ENCODE measurements at places on chromosomes 6 and 20. TPM values are rescaled to one million over a fixed set of nuclear protein-coding genes. Genes with fewer than 3 reads are reported as not detected.

DNA sequence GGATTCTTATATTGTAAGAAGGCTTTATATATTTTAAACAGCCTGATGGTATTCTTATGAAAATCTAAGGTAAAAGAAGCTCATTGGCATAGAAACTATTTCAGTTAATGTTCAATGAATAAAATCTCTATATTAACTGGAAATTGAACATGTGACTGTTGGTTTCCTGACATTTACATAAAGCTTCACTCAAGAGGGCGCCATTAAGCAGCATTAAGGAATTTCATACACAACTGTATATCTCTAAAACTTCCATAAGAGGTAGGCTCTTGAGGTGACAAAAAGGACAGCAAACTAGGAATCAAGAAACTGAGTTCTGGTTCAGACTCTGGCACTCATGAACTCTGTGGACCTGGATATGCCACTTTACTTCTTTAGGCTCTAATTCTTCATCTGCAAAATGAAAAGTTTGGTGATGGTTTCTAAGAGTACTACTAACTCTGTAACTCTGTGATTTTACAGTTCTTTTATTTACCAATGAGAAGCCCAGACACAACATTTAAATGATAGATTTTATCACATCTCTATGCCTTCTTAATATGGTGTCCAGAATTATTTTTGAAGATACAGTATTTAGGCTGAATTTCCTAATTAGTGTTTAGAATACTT, 147.5 kb downstream of the FLRT3 start:
- DNase-seq: no peak
- H3K36me3 ChIP-seq: no peaks in the 10 kb centered on the region
- no peaks in the 10 kb centered on the region for H3K27me3 ChIP-seq

GRCh38 chr20:5465604-5465927, 148.8 kb upstream of the PROKR2 start:
- H3K36me3 ChIP-seq: no peaks in the 10 kb centered on the region
- H3K27me3 ChIP-seq: peaks cover 6% of the 10 kb centered on the region
- no peaks in the 10 kb centered on the region for H3K4me1 ChIP-seq
- no peak overlapping the region for H3K4me3 ChIP-seq
- DNase-seq: no peak
- no peak overlapping the region for H3K27ac ChIP-seq

DNA sequence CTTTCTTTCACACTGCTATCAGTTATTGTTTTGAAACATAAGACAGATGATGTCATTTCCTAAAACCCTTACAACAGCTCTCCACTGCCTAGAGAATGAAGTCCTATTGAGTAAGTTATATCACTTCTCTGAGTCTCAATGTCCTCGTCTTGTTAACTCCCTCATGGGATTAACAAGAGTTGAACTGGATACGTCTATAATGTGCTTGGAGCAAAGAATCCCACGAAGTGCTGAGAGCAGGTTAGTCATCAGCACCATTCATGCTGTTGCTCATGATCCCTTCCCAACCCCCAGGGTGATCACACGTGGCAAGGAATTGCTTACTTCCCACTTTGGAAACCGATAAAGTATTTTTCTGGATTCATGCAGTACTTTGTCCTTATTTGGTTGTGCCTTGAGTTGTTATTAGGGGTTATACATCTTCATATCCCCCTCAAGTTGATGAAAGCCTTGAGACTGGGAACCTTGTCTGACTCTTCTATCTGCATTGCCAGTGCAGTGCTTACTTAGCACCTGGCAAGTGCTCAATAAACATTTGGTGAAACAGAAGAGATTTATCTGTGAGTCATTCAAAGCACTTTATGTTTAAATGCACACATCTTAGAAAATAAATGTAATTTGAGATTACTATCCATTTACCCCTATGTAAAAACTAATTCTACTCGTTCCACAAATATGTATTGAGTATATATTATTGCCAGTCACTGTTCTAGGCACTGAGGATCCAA, 487.5 kb downstream of the EPM2A start:
- peaks cover 14% of the 10 kb centered on the region for H3K4me1 ChIP-seq
- no peak for DNase-seq
- no peaks in the 10 kb centered on the region for H3K36me3 ChIP-seq
- H3K27ac ChIP-seq: no peak overlapping the region

GRCh38 chr20:38827770-38828281, 22.3 kb downstream of the PPP1R16B start:
- DNase-seq: no peak
- no peak overlapping the region for H3K27ac ChIP-seq
- H3K27me3 ChIP-seq: peaks cover 20% of the 10 kb centered on the region
- peaks cover 5% of the 10 kb centered on the region for H3K4me1 ChIP-seq
- no peaks in the 10 kb centered on the region for H3K36me3 ChIP-seq

DNA sequence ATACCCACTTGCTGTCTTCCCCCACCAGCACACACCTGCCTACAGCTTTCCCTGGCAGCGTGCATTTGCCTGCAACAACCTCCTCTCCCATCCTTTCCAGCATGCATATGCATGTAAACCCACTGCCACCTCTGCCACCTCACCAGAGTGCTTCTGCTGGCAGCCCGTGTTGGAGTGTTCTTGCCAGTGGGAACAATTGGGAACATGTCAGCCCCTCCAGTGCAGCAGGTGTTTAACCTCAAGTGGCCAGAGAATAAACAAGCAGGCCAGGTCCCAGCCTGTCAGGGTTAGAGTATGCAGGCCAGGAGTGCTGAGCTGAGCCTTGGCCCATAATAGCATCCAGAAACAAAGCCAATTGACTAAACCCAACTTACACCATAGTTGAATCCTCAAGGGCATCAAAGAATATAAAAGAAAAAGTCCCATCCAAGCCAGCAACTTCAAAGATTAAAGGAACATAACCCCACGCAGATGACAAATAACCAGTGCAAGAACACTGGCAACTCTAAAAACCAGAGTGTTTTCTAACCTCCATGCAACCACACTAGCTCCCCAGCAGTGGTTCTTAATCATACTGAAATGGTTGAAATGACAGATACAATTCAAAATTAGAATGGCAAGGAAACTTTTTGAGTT, 1212.1 kb upstream of the CITED2 start:
- no peaks in the 10 kb centered on the region for H3K27me3 ChIP-seq
- DNase-seq: no peak
- H3K27ac ChIP-seq: no peak overlapping the region
- peaks cover 8% of the 10 kb centered on the region for H3K36me3 ChIP-seq

GRCh38 chr6:96948631-96949030, 24.1 kb downstream of the KLHL32 start:
- H3K4me1 ChIP-seq: no peaks in the 10 kb centered on the region
- no peak overlapping the region for H3K27ac ChIP-seq
- peaks cover 21% of the 10 kb centered on the region for H3K27me3 ChIP-seq
- H3K36me3 ChIP-seq: no peaks in the 10 kb centered on the region
- DNase-seq: no peak

DNA sequence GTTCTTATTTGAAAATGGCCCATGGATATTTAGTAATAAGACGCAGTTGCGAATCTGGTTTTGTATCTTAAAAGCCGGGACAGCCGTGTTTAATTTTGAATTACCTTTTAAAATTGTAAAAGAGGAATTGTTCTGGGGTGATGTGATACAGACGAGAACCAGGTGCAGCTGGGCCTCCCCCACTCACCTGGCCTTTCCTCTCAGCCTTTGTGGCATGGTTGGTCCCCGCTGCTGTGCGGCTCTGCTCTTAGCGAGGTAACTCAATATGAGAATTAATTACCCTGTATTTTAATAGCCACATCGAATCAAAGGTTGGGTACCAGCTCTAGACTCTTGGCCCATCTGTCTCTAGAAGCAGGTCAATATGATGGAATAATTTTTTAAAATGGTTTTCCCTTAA, 56.5 kb upstream of the DACT2 start:
- DNase-seq: no peak
- no peaks in the 10 kb centered on the region for H3K36me3 ChIP-seq
- H3K4me3 ChIP-seq: no peak overlapping the region
- peaks cover 12% of the 10 kb centered on the region for H3K27me3 ChIP-seq
- H3K27ac ChIP-seq: no peak overlapping the region

GRCh38 chr6:40953486-40953885, 85.5 kb downstream of the UNC5CL start:
- no peak overlapping the region for H3K27ac ChIP-seq
- no peak overlapping the region for H3K4me3 ChIP-seq
- H3K36me3 ChIP-seq: no peaks in the 10 kb centered on the region
- H3K27me3 ChIP-seq: no peaks in the 10 kb centered on the region
- no peak for DNase-seq

DNA sequence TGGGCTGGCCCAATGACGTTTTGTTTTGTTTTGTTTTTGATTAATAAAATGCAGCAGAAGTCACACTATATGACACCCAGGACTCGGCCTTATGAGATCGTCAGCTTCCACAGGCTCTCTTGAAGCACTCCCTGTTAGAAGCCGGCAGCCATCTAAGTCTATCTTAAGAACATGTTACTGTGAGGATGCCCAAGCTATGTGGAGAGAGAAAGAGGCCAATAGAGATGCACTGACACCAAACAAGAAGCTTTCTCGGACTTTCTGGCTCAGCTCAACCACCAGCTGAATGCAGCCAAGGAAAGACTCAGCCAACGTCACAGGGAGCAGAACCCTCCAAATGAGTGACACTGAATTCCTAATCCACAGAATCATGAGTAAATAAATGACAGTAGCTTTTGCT, 14.0 kb downstream of the SGK1 start:
- H3K4me1 ChIP-seq: peaks cover 6% of the 10 kb centered on the region
- no peak for DNase-seq
- peaks cover 2% of the 10 kb centered on the region for H3K36me3 ChIP-seq
- no peaks in the 10 kb centered on the region for H3K27me3 ChIP-seq

DNA sequence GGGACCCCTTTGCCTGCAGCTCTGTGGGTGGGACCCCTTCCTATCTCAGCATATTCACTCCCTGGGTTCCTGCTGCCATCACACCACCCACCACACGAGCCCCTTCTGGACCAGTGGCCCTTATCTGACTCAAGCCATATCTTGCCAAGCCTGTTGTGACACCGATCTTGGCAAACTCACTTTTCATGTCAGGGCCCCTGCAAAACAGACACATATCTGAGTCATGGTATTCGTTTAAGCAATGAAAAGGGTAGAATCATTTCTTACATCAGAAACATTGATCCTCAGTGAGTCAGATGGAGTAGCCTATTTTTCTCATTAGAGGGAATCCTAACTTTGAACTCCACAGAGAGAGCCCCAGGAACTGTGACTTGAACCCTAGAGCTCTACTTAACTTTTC, 10.6 kb downstream of the RAET1E start:
- H3K27ac ChIP-seq: no peak overlapping the region
- no peak overlapping the region for H3K4me3 ChIP-seq
- H3K27me3 ChIP-seq: no peaks in the 10 kb centered on the region
- H3K36me3 ChIP-seq: no peaks in the 10 kb centered on the region

DNA sequence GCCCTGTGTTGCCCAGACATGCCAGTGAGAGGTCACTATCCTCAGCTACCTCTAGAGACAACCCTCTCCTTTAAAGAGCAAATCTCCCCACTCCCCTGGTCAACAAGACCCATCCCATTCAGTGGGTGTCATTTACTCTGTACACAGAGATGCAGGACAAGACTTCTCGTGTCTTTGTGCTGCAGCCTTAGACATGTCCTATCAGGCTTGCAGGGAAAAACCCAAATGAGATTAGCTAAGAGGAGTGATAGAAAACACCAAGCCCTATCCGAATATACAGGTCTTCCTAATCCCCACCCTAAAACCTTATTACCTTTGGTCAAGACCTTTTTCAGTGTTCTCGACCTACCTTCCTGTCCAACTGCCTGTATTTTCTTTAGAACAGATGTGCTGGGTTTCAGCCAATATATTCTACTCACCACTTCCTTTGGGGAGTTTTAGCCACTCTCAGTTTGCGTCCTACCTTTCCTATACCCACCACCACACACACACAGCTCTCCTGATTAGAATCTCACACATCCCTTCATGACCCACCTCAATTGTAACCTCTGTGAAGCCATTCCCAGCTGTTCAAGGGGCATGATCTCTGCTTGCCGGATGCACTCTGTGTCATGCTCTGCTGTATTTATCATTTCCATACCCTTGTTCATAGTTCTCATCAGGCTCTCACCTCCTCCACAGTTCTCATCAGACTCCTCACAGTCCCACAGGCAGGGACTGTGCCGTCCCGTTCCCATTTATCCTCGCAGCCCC, 39.7 kb downstream of the TRAM2 start:
- H3K36me3 ChIP-seq: peaks cover 16% of the 10 kb centered on the region
- H3K27me3 ChIP-seq: no peaks in the 10 kb centered on the region
- H3K4me1 ChIP-seq: peaks cover 83% of the 10 kb centered on the region
- DNase-seq: no peak
- H3K4me3 ChIP-seq: no peak overlapping the region

DNA sequence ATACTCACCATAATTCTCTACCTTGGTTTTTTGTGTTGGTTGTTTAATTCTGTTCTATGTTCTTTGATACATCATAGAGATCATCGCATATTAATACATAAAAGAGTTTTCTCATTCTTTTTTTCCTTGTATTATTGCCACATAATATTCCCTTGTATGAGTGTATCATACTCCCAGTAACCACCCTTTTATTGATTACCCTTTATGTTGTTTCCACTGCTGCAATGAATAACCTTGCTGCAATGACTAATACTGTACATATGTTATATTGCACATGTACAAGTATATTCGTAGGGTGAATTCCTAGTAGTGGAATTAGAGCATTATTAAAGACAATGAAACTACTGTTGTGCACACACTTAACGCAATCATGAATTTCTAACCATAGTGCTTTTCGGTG, 9.1 kb upstream of the SF3B5 start:
- H3K36me3 ChIP-seq: no peaks in the 10 kb centered on the region
- peaks cover 3% of the 10 kb centered on the region for H3K4me1 ChIP-seq
- H3K4me3 ChIP-seq: no peak overlapping the region
- H3K27me3 ChIP-seq: peaks cover 1% of the 10 kb centered on the region

DNA sequence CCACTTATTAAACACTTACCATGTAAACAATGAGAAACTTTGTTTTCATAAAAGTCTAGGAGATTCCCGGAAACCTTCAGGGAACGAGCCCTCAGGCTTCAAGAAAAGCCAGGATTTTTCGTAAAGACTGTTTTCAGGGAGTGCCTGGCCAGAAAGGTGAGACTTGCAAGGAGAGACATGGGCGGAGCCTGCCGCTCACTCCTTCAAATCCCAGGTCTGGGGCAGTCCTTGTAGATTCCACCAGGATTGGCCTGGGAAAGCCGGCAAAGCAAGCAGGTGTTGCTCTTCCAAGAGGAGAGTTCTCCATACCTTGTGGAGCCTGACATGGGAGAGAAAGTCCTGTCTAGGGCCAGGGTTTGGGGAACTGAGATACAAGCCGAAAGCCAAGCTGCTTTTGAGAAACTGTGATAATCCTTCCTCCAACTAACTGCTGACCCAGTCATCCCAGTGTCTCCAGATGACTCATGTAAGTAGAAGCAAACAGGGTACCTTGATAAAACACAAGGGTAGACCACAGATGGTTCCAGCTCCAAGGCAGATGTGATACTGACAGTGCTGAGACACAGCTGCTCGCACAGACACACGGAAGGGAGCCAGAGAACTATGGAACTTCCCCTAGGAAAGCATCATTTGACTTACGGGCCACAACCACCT, 69.4 kb upstream of the NAA20 start:
- H3K27me3 ChIP-seq: no peaks in the 10 kb centered on the region
- H3K36me3 ChIP-seq: no peaks in the 10 kb centered on the region
- no peak overlapping the region for H3K27ac ChIP-seq
- peaks cover 32% of the 10 kb centered on the region for H3K4me1 ChIP-seq

GRCh38 chr6:142913511-142914047, 31.4 kb downstream of the HIVEP2 start:
- DNase-seq: no peak
- peaks cover 7% of the 10 kb centered on the region for H3K36me3 ChIP-seq
- no peaks in the 10 kb centered on the region for H3K27me3 ChIP-seq
- no peak overlapping the region for H3K27ac ChIP-seq

Gene MGME1
- 15.1 TPM for total RNA-seq

Gene TBX18
- total RNA-seq: 9.1 TPM

Gene TRIM31
- total RNA-seq: not detected

Gene LY6G6C
- not detected for total RNA-seq

Gene PEX7
- total RNA-seq: 6.8 TPM

Gene BAG2
- 12.1 TPM for total RNA-seq

Gene CD93
- 3.7 TPM for total RNA-seq

Gene PPP1R10
- 57.1 TPM for total RNA-seq

Gene WFDC12
- not detected for total RNA-seq

Gene CLPSL1
- total RNA-seq: not detected
